ENCODE measurements at places on chromosomes 16 and 17.

- DNase-seq: no peak
Measured at GRCh38 chr17:82338858-82339633, 5.5 kb upstream of the SECTM1 start.

- DNase-seq: no peak
Measured at GRCh38 chr17:22694362-22695227, 1002.3 kb downstream of the KCNJ18 start.

DNA sequence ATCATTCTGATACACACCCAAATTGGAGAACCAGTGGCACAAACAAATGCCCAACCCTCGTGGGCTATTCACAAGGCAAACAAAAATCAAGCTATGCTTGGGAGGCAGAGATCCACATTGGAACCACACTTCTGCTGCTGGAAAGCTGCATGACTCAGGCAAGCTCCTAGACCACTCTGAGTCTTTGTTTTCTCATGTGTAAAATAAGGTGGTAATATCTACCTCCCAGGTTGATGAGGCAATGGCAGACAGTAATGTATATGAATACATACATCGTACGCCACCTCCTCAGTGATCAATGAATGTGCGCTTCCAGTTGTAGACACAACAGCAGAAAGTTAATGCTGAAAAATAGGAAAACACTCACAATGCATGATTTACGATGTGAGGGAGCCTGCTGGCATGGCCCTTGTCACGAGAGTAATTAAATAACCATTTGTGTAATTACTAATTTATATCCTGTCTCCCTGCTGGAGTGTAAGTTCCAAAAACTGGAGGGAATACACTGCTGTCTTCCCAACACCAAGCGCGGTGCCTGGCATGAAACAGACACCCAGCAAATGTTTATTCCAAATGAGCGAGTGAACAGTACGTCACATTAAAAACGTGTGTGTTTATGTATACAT lies 69.9 kb upstream of the HSBP1 start:
- DNase-seq: no peak

DNA sequence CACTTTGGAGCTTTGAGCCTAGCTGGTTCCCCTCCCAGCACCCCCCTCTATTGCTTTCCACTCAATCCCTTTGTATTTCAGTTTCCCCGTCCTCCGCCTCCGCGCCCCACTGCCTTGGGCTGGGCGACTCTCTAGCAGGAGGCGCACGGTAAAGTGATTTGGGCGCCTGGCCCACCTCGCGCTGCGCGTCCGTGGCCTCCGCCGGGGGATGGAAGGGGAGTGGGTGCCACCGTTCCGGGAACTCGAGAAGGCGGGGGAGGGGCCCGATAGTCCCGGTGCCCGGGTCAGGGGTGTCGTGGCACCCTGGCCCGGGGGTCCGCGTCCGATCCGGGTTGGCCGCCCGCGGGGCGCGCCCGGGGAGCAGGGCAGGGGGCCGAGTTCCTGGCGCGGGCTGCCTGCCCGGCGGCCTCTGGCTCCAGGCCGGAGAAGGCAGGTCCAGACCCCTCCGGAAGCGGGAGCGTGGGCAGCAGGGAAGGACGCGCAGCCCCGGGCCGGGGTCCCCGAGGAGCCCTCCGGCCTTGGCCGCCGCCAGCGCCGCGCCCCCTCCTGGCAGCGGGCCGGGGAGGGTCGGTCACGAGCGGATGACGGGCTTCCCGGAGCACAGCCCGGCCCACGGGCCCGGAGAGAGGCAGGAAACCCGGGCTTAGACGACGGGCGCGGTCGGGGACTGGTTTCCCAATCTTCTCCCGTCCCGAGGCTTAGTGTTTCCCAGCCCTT lies 15.8 kb downstream of the MEOX1 start:
- no peak for DNase-seq

GRCh38 chr16:86494565-86495356 lies 15.6 kb upstream of the FOXF1 start:
- DNase-seq: no peak

- no peak for DNase-seq
Measured at GRCh38 chr17:73343168-73343634, 31.4 kb upstream of the CDC42EP4 start.

DNA sequence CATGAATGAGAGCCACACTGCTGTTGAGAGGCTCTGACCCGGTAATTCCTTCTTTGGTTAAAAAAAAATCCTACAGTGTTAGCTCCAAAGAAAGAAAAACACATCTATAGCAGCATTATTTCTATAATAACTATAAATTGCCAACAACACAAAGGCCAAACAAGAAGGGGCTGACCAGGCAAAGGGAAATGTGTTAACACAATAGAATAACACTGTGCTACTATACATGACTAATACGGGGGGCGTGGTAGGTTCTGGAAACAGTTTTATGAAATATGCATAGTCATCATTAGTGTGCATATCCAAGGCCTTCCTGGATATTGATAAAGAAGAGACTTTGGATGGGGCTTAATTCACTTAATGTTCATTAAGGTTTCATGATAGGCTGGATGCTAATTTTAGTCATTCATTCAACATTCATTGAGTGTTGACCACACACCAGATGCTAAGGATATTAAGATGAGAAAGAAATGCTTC lies 50.0 kb upstream of the CCL1 start:
- no peak for DNase-seq

DNA sequence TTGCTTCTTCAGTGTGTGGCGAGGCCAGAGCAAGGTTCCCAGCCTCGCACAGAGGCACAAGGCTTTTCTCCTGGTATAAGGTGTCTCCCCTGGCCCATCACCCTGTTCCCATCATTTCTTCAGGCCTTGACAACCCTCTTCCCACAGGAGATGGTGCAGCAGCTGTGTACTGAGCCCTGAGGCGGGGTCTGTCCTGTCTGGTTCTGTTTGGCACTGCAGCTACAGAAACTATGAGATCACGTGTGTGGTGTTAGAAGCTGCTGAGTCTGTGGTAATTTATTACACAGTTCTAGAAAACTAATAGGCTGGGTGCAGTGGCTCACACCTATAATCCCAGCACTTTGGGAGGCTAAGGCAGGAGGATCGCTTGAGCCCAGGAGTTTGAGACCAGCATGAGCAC lies 7.2 kb downstream of the PLA2G15 start:
- DNase-seq: no peak

GRCh38 chr16:74026373-74027281 lies 270.0 kb upstream of the PSMD7 start:
- no peak for DNase-seq

DNA sequence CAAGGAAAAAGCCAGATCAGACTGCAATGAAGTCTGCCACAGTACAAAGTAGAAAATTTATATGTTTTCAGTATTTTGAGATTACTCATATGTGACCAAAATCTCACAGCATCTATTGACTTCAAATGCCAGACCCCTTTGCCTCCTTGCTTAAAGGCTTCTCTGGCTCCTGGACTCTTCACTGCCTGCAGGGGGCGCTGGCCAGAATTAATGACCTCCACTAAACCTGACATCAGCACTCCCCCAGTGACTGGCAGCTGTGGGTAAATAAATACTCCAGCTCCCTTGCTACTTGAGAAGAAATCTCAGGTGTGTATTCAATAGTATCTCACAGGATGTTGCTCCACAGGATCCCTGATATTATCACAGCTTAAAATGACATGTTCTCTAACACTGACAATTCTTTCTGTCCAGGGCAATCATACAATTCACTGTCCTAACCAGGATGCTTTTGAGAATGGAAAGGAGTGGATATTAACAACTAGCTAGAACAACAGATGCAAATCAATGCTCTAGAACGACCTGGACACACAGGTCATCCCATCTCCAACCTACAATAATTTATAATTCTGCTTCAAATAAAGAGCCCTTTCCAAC lies 4.0 kb downstream of the BECN1 start:
- peak; percentile 60 for DNase-seq

DNA sequence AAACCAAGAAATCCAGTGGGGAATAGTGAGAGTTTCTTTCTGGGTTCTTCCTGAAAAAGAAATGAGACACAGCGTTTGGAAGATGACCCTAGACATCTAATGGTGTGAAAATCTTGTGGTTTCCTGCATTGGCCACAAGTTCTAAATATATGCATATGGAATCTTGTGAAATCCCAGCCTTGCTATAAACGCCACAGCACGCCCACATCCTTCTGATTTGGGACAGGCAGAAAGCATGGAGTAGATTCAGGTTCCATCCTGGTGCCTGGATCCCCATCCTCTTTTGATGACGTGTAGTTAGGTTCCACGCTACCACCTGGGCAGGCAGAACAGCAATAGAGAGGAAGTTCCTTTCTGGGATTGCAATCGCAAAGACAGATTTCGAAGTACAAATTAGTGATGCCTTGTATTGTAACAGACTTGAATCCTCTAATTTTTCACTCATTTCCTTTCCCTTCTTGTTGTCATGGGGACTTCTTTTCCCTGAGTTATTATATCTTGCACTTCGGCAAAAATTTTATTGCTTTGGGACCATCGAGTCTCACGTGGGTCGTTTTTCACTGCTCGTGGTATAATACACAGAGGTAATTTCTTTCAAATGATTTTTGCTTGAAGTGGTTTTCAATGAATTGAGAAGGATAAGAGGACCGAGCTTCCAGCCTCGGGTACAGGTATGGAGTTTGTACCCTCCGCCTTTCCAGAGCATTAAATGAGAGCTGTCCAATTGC lies 37.6 kb downstream of the HS3ST4 start:
- no peak for DNase-seq

DNA sequence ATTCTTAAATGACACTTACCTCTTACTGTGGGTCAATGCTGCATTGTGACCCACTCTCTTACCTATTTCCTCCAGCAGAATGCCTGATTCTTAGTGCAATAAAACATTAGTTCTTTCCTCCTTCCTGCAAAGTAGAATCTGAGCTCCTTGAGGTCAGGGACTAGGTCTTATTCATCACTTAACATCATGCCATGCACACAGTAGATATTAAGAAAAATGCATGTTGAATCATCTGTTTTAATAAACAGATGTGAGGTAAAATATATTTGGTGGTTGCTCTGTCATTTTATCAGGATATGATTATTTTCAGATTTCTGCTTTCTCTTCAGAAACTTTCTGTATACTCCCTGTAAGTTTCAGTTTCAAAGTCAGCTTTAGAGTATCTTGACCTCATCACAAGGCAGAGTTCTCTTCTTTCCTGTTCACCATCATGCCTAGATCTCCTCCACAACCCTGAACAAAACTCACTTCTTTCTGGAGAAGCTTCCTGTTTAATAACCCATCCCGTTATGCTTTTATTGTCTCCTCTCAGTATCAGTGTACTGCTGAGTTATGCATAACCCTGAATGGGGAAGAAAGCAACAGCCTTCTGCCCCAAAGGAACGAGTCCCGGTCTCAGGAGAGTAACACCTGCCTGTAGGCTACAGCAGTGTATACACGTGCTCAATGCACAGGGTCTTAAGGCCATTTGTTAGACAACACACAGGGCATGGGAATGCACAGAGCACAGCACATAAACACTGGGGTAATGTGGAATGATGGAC lies 30.3 kb upstream of the SUPT4H1 start:
- DNase-seq: no peak

GRCh38 chr17:75712446-75712845 lies 8.8 kb upstream of the ITGB4 start:
- no peak for DNase-seq

DNA sequence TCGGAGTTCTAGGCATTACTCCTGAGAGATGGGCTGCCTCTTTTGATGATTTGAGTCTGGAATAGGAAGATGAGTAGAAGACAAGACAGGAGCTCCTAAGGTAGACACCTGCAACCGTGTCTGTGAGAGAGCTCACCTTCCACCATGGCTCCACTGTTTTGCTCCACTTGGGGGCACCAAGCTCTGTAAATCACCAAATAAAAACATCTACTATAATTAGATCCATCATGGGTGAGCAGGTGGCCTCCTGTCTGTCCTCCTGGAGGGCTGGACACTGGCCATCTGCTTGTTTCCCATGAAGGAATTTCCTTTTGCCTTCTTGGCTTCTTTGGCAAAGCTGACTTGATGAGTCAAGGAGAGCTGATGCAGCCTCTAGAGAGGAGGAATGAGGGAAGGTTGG lies 179.0 kb downstream of the HAPSTR1 start:
- DNase-seq: no peak

DNA sequence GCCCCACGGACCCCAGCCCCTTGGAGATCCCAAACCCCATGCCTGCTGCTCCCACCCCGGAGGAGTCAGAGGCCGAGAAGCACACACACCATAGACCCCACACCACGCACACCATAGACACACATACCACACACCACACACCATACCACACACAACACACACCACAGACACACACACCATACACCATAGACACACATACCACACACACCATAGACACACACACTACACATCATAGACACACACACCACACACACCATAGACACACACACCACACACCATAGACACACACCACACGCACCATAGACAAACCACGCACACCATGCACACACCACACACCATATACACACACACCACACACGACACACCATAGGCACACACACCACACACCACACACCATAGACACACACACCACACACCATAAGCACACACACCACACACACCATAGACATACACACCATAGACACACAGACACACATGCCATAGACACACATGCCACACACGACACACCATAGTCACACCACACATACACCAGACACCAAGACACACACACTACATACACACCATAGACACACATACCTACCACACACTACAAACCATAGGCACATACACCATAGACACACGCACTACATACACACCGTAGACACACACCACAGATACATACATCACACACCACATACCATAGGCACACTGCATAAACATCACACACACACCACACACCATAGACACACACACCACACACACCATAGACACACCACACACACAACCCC lies 11.3 kb downstream of the TBC1D16 start:
- DNase-seq: no peak

GRCh38 chr17:47864791-47865216 lies 13.8 kb upstream of the SP6 start:
- no peak for DNase-seq

DNA sequence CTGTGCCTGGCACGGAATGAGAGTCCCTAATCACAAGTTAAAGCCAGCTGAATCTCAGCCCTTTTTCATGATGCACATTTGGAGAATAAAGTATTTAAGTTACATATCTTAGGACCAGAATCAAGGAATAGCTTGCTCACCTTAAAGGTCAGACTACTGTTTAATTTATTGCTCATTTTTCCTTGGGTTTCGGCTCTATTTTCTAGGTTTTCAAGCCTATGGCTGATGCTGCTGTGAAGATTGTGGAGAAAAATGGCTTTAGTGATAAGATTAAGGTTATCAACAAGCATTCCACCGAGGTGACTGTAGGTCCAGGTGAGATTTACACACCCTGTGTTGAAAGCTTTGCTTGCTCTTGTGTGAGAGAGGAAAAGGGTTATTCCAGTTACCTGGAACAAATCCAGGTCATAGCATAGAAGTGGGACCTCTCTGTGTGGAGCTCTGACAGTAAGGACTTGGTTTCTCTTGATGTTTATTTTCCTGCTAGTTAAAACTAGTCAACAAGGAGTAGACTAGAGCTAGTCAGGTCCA lies 18.1 kb downstream of the PRMT7 start:
- no peak for DNase-seq

Data from stimulated activated CD4-positive, alpha-beta T cell treated with anti-CD3 and anti-CD28 coated beads, Interleukin-12 subunit alpha, Interleukin-12 subunit beta, amount 100 ng/mL, for 24 hours (primary cell).